Skin of body (tissue), 3 donors: ENCODE measurements at places on chromosomes 4 and X. TPM values are rescaled to one million over a fixed set of nuclear protein-coding genes. Genes with fewer than 3 reads are reported as not detected.

DNA sequence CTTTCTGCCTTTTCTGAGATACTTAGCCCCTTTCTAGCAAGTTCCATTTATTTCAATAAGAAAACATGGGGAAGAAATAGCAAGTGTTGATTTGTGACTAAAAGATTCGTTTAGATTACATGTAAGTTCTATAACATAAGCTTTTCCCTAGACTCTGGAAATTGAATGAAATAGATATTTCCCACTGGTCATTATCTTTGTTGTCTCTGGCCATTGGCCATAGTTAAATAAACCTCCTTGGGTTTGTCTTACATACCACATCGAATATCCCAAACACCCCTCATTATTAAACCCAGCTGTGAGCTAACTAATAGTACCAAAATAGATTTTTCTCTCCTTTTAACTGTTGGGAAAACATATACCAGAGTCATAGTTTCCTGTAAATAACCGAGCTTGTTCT, 534.8 kb downstream of the IQCM start:
- DNase-seq = peak; percentile 54

- no peak for DNase-seq
These were observed 325.7 kb upstream of the GIMD1 start for GRCh38 chr4:106694232-106694631.

GRCh38 chr4:75031775-75032174, 98.9 kb downstream of the PARM1 start:
- no peak for DNase-seq

GRCh38 chr4:3318561-3319021, 25.8 kb downstream of the RGS12 start:
- no peak for DNase-seq

DNA sequence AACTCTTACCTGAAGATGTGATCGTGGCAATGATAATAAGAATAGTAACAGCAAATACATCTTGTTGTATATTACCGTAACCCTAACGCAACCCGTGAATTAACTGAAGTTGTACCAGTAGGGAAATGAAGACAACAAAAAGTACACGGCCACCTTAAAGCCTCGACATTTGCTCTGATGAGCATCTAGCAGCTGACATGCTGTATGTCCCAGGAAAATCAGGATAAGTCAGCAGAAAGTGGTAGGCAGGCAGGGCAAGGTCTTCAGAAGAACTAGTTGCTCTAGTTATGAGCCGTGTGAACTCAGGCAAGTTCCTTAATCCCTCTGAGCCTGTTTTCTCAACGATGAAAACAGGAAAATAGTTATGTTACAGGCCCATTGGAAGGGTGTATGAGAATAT, 7.7 kb upstream of the ASB5 start:
- no peak for DNase-seq

GRCh38 chrX:150719621-150720020, 26.4 kb downstream of the MTMR1 start:
- DNase-seq = no peak

DNA sequence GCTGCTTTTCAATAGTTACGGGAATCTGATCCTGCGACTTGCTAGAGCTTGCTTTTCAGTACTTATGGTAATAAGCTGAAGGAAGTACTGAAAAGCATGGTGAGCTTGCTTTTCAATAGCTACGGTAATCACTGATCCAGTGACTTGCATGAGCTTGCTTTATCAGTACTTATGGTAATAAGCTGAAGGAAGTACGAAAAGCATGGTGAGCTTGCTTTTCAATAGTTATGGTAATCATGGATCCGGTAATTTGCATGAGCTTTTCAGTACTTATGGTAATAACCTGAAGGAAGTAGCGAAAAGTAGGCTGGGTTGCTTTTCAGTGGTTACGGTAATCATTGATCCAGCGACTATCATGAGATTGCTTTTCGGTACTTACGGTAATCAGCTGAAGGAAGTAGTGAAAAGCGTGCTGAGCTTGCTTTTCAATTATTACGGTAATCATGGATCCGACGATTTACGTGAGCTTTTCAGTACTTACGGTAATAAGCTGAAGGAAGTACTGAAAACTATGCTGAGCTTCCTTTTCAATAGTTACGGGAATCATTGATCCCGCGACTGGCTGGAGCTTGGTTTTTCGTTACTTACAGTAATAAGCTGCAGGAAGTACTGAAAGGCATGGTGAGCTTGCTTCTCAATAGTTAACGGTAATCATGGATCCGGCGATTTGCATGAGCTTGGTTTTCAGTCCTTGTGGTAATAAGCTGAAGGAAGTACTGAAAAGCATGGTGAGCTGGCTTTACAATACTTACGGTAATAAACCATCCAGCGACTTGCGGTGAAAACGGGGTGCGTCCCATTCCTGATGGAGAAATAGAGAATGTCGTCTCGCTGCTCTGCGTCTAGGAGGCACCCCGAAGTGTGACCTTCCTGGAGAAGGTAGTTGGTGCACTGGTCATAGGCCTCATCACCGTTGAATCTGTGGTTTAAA, 6.5 kb downstream of the CRLF2 start:
- DNase-seq = no peak

- no peak for DNase-seq
These were observed 25.4 kb downstream of the SOWAHB start for GRCh38 chr4:76872556-76872955.

The CTPS2 gene
- total RNA-seq = 24.3 TPM

The GLRB gene
- total RNA-seq = 2.4 TPM

The BCORL1 gene
- 5.1 TPM for total RNA-seq

DNA sequence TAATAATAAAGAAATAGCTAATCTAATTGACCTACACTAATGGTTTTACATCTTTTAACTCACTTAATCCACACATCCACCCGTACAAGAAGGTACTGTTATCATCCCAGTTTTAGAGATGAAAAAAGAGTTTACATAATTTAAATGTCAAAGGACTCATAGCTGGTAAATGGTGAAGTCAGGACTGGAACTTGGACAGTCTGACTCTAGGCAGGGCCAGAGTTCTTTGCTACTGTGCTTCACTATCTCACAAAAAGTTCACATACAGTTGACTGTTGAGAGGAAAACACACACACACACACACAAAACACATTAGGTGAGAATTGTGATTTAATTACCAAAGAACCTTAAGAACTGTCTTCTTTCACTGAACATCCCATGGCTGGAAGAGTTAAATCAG, 71.2 kb upstream of the PRSS48 start:
- no peak for DNase-seq
